ENCODE measurements at places on chromosomes 13 and 19. TPM values are rescaled to one million over a fixed set of nuclear protein-coding genes. Genes with fewer than 3 reads are reported as not detected.

STARD13 gene
- 2.9 TPM for total RNA-seq

ANGPTL4 gene
- total RNA-seq: 2.3 TPM

CAPN12 gene
- 7.9 TPM for total RNA-seq

WDR62 gene
- 39.8 TPM for total RNA-seq

VSTM1 gene
- 0.65 TPM for total RNA-seq

DNA sequence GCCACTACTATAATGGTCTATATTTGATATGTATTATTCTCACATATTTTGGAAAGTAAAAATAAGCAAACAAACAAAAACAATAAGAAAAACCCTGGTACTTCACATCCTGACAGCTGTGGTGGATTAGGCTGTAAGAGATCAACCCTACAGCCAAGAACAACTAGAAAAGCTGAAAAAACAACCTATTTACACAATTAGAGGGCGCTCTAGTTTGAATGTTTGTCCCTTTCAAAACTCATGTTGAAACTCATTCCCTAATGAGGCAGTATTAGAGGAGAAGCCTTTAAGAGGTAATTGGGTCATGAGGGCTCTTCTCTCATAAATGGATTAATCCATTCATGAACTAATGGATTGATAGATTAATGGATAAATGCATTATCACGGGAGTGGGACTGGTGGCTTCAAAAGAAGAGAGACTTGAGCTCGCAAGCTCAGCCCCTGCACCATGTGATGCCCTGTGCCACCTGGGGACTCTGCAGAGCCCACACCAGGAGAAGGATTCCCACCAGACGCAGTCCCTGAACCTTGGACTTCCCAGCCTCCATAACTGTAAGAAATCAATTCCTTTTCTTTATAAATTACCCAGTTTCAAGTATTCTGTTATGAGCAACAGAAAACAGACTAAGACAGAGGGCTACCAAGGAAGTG lies 733.9 kb upstream of the ARGLU1 start:
- H3K27me3 ChIP-seq: no peaks in the 10 kb centered on the region
- H3K4me3 ChIP-seq: no peak overlapping the region
- no peaks in the 10 kb centered on the region for H3K36me3 ChIP-seq
- H3K4me1 ChIP-seq: no peaks in the 10 kb centered on the region

- no peak for DNase-seq
- H3K36me3 ChIP-seq: no peaks in the 10 kb centered on the region
- H3K4me1 ChIP-seq: no peaks in the 10 kb centered on the region
- H3K27me3 ChIP-seq: no peaks in the 10 kb centered on the region
- no peak within 1 kb of the TSS for H3K4me3 ChIP-seq
Observed at GRCh38 chr19:3483226-3483628, at the start of gene SMIM44. Gene SMIM44, minus strand, starts transcription at chr19:3483441. Its CDS starts 38 bp downstream, at chr19:3483403.

DNA sequence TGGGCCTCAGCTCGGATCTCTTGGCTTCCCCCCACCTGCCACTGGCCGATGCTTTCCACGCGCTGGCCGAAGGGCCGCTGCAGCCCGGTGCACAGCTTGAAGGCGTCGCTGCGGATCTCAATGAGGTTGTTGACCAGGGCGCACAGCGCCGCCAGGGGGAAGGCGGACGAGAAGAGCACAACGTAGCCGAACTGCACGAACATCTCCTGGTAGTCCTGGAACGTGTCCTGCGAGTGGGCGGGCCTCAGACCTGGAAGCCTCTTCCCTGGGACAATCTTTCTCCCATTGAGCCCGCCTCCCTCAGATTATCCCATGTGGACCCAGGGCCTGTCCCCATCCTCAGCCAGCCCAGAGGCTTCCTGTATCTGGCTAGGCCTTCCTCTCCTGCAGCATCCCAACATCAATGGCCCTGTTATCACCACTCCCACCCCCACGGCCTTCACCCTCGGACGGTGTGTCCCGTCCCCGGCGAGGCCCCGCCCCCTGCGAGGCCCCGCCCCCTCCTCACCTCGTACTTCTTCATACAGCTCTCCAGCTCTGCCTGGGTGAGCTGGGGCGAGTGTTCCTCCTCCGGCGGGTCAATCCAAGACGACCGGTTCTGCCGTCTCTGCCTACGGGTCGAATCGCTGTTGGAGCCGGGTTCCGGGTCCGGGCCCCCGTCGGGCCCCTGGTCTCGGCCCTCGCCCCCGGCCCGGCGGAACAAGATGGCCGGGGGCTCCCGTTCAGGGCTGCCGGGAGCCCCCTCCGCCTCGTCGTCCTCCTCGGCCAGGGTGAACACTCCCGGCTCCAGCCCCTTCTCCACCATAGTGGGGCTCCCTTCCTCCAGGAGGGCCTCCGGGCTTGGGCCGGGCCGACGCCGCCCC lies 6.8 kb downstream of the ANO8 start:
- peaks cover 19% of the 10 kb centered on the region for H3K4me1 ChIP-seq
- DNase-seq: no peak
- no peaks in the 10 kb centered on the region for H3K27me3 ChIP-seq
- H3K27ac ChIP-seq: peak overlapping the region; percentile 66

DNA sequence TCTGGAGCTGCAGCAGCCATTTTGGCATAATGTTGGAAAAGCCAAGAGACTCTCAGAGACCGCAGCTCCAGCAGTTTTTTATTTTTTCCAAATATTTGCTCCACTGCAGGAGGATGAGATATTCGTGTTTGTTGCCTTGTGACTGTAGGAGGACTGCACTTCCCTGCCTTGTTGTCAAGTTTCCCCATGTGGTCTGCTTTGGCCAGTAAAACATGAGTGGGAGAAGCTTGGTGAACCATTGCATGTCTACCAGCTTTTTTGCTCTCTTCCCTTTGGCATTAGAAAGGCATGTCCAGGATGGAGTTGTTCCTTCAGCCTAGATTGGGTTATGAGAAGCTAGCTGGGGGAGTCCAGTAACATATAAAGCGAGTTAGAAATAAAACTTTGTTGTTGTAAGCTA lies 47.7 kb upstream of the ALOX5AP start:
- H3K27ac ChIP-seq: no peak overlapping the region
- H3K36me3 ChIP-seq: no peaks in the 10 kb centered on the region
- no peaks in the 10 kb centered on the region for H3K27me3 ChIP-seq
- no peaks in the 10 kb centered on the region for H3K4me1 ChIP-seq

DNA sequence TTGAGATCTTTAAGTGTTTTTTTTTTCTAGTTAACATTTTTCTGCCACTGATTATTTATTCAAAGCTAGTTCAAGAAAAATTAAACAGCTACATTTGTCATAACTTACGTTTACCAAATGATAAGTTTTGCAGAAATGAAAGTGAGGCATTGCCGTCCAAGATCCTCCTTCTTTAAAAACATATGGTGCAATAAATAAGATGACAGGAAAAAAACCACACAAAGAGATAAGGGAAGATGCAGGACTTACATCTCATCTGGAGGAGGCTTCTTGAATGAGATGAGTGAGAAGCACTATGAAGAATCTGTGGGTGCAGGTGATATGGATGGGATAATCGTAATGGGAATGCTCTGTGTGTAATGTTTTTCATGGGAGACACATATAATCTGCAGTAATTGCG lies 12.4 kb downstream of the TNFSF13B start:
- DNase-seq: no peak
- no peaks in the 10 kb centered on the region for H3K36me3 ChIP-seq
- no peaks in the 10 kb centered on the region for H3K27me3 ChIP-seq
- no peak overlapping the region for H3K27ac ChIP-seq
- H3K4me3 ChIP-seq: no peak overlapping the region

GRCh38 chr19:39444598-39445195 lies 685 bp upstream of the SUPT5H start:
- no peak for DNase-seq
- no peaks in the 10 kb centered on the region for H3K36me3 ChIP-seq
- H3K27me3 ChIP-seq: no peaks in the 10 kb centered on the region
- H3K27ac ChIP-seq: peak overlapping the region; percentile 79
- peak overlapping the region; percentile 94 for H3K4me3 ChIP-seq

GRCh38 chr19:35868172-35868822 lies at the start of gene APLP1:
Gene APLP1, plus strand, starts transcription at chr19:35868574. Its CDS starts 63 bp downstream, at chr19:35868637.
- H3K36me3 ChIP-seq: no peaks in the 10 kb centered on the region
- DNase-seq: no peak
- H3K4me1 ChIP-seq: peaks cover 12% of the 10 kb centered on the region
- H3K27me3 ChIP-seq: peaks cover 10% of the 10 kb centered on the region
- H3K27ac ChIP-seq: no peak within 1 kb of the TSS

DNA sequence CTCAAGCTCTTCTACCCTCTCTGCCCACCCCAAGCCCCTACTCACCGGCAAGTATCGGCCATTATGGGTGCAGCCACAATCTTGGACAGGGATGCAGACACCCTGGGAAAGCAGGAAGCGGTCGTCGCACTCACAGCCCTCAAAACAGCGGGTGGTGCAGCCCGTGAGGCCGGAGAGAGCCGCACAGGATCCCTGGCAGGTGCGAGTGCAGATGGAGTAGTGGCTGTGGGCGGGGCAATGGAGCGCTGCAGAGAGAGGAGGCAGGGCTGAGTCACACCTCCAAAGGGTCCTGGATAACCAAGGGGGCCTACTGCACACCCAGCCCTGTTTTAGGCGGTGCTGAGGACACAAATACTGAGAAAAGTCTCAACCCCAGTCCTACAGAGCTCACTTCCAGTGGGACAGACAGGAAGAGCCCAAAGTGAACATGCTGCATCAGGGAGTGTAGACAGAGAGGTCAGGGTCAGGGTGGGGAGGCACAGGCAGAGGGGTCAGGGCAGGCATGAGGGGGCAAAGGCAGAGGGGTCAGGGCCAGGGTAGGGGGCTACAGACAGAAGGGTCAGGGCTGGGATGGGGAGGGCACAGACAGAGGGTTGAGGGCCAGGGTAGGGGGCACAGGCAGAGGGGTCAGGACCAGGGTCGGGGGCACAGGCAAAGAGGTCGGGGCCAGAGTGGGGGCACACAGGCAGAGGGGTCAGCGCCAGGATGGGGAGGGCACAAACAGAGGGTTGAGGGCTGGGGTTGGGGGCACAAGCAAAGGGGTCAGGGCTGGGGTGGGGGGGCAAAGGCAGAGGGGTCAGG lies 24.2 kb upstream of the FBL start:
- no peak overlapping the region for H3K27ac ChIP-seq
- peaks cover 4% of the 10 kb centered on the region for H3K4me1 ChIP-seq
- H3K36me3 ChIP-seq: no peaks in the 10 kb centered on the region
- no peak overlapping the region for H3K4me3 ChIP-seq

- no peak overlapping the region for H3K27ac ChIP-seq
- H3K4me3 ChIP-seq: no peak overlapping the region
- no peaks in the 10 kb centered on the region for H3K27me3 ChIP-seq
- no peaks in the 10 kb centered on the region for H3K4me1 ChIP-seq
Observed at GRCh38 chr13:95222733-95223018, 78.6 kb downstream of the ABCC4 start.

GRCh38 chr13:32669030-32669646 lies 82.9 kb downstream of the PDS5B start:
- no peak overlapping the region for H3K27ac ChIP-seq
- H3K4me3 ChIP-seq: no peak overlapping the region
- no peaks in the 10 kb centered on the region for H3K27me3 ChIP-seq
- H3K4me1 ChIP-seq: no peaks in the 10 kb centered on the region
- DNase-seq: no peak
- no peaks in the 10 kb centered on the region for H3K36me3 ChIP-seq

DNA sequence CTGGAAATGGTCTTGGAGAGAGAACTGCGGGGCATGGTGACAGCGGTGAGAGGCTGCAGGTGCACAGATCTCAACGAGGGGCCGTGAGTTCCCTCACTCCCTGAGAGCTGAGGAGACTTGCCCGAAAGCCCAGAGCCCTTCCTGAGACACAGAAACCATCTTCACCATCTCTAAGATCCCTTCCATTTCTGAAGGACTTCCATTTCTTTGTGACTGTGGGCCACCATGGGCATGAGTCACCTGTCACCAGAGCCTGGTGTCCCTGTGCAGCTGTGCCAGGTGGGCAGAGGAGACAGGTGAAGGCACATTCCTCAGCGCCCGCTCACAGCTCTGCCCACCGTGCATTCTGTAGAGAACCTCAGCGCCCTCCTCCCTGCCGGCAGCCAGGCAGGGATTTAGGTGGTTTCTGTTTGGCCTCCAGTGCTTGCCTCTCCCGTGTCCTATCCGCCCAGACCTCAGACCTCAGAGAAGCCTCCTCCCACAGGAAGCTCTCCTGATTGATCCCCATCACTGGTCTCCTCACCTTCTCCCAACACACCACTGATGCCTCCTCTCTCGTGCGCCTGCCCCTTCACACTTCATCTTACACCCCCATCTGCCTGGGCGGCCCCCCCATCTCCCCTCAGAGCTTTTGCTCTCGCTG lies 24.2 kb downstream of the SH3GL1 start:
- H3K36me3 ChIP-seq: no peaks in the 10 kb centered on the region
- no peaks in the 10 kb centered on the region for H3K27me3 ChIP-seq
- no peak for DNase-seq
- no peak overlapping the region for H3K4me3 ChIP-seq
- H3K4me1 ChIP-seq: peaks cover 33% of the 10 kb centered on the region

DNA sequence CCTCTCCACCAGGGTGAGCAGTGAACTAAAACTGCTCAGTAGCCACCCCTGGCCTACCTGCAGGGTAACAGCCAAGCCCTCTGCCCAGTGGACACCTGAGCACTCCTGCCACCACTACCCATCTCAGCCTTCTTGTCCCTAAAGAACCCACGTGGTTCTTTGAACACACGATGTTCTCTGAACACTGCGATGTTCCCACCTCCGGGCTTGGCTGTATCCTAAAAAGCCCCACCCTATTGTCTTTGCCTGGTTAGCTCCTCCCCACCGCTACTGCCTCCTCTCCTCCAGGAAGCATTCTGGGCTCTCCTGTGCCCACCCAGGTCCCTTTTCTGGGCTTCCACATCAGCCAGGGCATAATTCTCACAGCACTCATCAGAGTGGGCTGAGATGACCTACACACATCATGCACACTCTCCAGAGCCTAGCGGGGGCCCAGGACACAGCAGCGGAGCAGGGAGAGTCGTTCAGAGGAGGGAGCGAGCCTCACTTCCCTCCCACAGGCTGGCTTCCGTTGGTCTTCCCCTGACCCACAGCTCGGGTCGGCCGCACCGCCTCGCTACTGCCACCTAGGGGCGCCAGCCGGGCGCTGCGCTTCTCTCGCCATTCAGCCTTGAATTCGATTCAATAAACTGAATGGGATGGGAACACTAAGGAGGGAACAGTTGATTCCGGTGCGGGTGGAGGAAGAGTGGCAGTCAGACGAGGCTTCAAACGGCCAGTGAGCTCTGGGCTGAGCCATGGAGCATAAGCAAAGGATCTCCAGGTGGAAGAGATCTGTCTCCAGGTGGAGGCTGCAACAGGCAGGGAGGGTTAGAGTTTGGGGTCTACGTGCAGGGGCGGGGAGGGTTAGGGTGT lies 3.2 kb downstream of the ELAVL1 start:
- DNase-seq: peak; percentile 99
- no peaks in the 10 kb centered on the region for H3K27me3 ChIP-seq
- peak overlapping the region; percentile 51 for H3K27ac ChIP-seq
- H3K36me3 ChIP-seq: 0 out of 2 replicates have a peak, but pooled peaks cover 2% of the 10 kb centered on the region
- no peak overlapping the region for H3K4me3 ChIP-seq

- no peak for DNase-seq
- no peaks in the 10 kb centered on the region for H3K4me1 ChIP-seq
- H3K27me3 ChIP-seq: no peaks in the 10 kb centered on the region
- no peak overlapping the region for H3K4me3 ChIP-seq
- no peak overlapping the region for H3K27ac ChIP-seq
Observed at GRCh38 chr13:40115426-40115825, 460.0 kb downstream of the COG6 start.

GRCh38 chr13:25783601-25784024 lies 268.2 kb downstream of the SHISA2 start:
- H3K27ac ChIP-seq: no peak overlapping the region
- no peak for DNase-seq
- H3K27me3 ChIP-seq: no peaks in the 10 kb centered on the region
- no peaks in the 10 kb centered on the region for H3K4me1 ChIP-seq
